Stimulated activated naive CD4-positive, alpha-beta T cell treated with Interleukin-2 at 50 U/mL for 16 hours (primary cell): ENCODE measurements at places on chromosomes 16 and 17.

- DNase-seq, result no peak
Observed at GRCh38 chr17:9874722-9875121, 30.3 kb downstream of the RCVRN start.

DNA sequence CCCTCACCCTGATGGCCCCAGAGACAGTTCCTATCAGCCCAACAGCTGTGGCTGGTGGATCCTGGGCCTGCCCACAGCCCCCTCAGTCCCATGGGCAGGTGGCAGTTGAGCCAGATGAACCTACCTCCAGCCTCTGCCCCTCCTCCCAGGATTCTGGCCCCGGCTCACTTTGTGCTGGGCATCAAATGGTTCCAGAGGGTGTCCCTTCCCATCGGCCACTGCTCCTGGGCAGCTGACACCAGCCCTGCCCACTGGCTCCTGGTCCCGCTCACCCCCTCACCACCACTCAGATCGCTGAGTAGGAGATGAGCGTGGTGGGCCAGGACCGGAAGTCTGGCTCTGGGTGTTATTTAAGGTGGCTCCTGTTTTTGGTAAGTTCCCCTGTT is 2.0 kb downstream of the TTYH2 start:
- DNase-seq, result no peak

DNA sequence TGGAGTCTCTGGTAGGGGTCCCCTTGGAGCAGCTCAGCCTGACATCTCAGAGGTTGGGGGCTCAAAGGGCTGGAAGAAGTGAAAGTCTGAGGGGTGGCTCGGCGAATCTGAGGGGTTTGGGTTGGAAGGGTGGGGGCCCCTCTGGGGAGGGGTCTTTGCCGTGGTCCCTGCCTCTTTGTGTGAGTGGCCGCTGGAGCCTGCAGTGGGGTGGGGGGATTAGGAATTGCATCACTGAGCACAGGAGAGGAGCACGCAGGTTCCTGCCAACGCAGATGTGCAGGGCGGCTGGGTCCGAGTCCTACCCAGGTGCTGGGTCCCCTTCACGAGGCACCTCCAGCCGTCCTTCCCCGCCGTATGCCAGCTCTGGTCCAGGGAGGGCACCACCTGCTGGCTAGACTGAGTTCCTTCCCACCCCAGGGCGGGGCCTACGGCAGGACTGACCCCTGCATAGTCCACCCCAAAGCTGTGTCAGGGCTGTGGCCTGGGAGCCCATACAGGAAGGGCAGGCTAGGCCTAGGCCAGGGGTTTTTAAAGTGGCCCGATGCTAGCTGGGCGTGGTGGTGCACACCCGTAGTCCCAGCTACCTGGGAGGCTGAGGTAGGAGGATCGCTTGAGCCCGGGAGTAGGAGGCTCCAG is 9.9 kb downstream of the FMNL1 start:
- no peak for DNase-seq

DNA sequence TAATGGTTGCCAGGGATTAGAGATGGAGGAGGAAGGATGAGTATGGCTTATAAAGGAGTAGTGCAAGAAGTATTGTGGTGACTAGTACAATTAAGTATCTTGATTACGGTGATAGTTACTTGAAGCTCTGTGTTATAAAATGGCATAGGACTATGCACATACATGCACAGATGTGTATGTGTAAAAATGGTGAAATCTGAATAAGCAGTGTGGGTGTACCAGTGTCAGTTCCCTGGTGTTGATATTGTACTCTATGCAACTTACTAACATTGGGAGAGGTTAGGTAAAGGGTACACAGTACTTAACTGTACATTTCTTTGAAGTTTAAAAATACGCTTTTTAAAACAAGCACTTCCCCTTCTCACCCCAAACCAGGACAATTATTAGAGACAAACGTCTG is 48.5 kb downstream of the NSRP1 start:
- DNase-seq, result no peak

GRCh38 chr17:64694207-64694606 is 32.1 kb upstream of the SMURF2 start:
- DNase-seq, result no peak

DNA sequence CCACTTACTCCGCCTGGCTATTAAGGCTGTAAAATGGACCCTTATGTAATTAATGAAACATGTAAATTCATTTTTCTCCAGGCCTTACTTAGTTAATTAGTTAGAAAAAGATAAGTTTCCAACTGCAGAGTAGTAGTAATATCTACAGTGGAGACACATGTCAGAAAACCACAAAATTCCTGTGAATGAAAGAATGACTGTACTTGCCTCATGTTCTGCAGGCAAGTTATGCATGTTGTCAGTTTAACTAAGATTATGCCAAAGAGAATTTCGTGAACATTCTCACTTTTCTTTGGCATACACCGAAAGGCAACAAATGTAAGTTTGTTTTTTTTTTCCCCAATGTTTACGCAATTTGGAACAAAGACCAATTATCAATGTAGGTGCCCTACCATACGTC is 16.8 kb upstream of the CCL1 start:
- DNase-seq, result no peak

GRCh38 chr16:26901983-26902382 is 164.7 kb upstream of the C16orf82 start:
- no peak for DNase-seq

GRCh38 chr17:67685351-67685750 is 32.4 kb upstream of the NOL11 start:
- DNase-seq, result no peak

- DNase-seq, result peak; percentile 64
Observed at GRCh38 chr17:41308251-41308917, 725 bp downstream of the KRTAP16-1 start.

GRCh38 chr17:70072546-70073309 is 2.3 kb upstream of the KCNJ16 start:
- DNase-seq, result no peak

DNA sequence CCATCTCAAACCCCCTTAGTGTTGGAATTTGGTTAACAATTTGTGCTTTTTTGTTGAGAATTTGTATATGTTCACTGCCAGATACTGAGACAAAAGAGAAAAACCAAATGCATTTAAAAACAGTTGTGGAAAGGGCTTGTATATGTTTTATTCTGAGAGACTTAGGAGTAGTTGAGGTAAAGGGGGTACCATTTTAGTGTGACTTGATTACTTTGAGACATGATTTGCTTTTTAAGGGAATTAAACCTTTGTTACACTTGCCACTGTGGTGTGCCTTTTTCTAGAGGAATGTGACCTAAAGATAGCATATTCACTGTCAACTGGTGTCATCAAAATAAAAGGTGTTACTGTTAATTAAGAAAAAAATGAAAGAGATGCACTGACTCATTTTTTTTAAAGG is 4.5 kb downstream of the IGF2BP1 start:
- no peak for DNase-seq

- DNase-seq, result peak; percentile 43
Observed at GRCh38 chr16:70250748-70251628, 752 bp downstream of the EXOSC6 start.

GRCh38 chr16:84144209-84144858 is 643 bp downstream of the HSDL1 start:
- peak; percentile 39 for DNase-seq
